Fibroblast of lung (primary cell): ENCODE measurements at places on chromosomes 16 and 17. TPM values are rescaled to one million over a fixed set of nuclear protein-coding genes. Genes with fewer than 3 reads are reported as not detected.

- H3K36me3 ChIP-seq = peaks cover 25% of the 10 kb centered on the region
- no peak overlapping the region for H3K4me3 ChIP-seq
- DNase-seq = no peak
Observed at GRCh38 chr17:78416791-78417530, 38.5 kb downstream of the PGS1 start.

Gene KRTAP1-1
- not detected in 2 replicates for total RNA-seq

Gene CLEC19A
- total RNA-seq = not detected in 2 replicates

Gene ASB16
- under 0.01 and 0.17 TPM in 2 replicates for total RNA-seq

Gene SYNGR3
- total RNA-seq = 1.5 and 1.8 TPM in 2 replicates

Gene KRTAP9-3
- total RNA-seq = not detected in 2 replicates

Gene SNAI3
- total RNA-seq = under 0.01 and 0.17 TPM in 2 replicates
